BE2C (cell line): ENCODE measurements at places on chromosomes 3 and 15.

DNA sequence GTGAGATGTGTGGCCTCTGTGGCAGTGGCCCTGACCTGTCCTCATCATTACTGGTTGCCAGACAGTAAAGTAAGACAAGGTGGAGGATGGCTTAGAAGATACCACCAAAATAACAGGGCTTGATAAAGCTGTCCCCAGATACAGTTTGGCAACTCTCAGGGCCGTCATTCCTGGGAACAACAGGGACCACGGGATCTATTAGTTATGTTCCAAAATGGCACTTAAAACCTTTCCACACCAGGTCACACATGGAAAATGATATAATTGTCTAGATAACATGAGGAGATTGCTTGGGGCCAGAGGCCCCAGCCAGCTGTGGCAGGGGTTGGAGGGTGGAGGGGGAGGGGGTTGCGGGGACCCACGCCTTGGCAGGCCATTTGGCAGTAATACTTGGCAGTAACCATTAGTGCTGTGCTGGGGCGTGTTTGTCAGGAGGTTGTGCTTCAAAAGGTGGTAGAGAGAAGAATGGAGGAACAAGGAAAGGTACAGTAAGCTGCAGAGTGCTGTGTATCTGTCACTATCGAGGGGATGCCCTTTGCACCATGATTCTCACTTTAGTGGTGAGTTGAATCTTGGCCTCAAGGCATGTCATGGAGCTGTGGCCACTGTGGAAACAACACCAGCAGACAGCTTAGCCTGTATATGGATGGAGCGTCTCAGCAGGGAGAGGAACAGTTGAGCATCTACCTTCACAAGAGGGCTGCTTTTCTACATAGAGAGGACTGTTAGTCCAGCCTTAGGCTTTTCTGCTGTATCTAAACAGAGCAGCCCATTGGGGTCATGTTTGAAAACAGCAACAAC is 14.0 kb downstream of the PLCL2 start:
- peak; percentile 64 for DNase-seq

GRCh38 chr3:158727206-158728060 is 4.8 kb downstream of the RARRES1 start:
- DNase-seq = peak; percentile 47

DNA sequence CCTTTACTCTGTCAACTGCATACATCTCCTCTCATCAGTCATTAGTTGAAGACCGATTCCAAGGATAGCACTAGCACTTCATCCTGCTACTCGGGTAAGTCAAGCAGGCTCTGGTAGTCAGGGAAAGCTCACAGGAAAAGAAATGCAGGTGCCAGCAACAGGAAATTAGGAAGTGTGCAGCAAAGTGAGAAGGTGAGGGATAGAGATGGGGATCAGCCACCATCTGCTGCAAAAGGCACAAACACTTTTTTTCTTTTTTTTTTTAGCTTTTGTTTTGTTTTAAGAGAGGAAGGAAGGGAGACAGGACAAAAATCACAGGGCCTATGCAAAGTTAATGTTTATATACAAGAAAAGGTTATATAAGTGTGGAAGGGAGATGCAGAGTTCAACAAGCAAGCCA is 9.0 kb upstream of the BTLA start:
- no peak for DNase-seq

DNA sequence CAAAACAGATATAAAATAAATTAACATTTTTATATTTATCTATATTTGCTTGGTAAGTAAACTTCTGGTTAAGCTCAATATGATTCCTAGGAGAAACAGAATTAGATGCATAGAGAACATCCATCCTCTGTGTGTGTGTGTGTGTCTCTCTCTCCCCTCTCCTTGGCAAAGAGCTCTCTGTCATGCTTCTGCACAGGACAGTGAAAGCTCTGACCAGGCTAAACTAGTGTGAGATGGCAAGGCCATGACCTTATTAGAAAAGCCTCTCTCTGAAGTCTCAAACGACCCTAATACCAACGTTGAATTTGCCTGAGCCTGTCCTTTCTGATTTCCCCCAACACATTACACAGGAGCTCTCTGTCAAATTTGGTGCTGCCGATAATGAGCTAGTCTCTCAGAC is 746.0 kb downstream of the VGLL3 start:
- DNase-seq = no peak

- DNase-seq = no peak
Observed at GRCh38 chr3:149186721-149187120, 34.9 kb downstream of the CP start.

DNA sequence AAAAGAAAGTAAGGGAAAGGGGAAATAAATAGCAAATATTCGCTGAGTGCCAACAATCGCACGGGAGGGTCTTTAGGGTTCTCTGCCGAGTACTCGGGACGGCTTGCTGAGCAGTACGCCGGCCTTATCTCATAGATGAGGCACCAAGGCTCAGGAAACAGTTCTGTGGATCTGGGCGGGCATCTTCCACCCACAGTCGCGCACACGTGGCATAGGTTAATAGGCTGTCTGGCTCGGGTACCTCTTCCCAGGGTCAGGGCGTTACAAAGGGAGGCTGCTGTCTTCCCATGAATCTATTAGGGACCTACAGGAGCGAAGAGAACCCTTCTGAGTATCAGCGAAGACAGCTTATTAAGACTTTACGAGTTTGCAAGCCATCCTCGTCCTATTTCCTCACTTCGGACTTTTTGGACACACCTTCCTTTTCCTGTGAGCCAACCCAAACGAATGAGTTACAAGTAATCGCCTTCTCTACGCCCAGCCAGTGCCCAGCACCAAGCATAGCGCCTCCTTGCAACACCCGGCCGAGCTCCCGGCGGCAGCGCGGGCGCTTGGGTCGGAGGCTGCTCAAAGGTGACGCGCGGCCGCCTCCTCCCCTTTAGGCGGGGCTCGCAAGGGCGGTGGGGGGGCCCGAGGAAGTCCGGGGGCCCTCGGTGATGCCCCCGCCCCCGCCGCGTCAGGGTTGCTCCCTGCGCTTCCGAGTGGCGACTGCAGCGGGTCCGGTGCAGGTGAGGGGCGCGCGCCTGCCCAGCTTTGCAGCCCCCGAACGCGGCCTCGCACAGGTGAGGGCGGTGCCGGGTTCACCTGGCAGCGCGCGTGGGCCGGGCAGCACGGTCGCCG is at the start of gene MCTP2:
Gene MCTP2, plus strand, starts transcription at position 679 of the 840 bp plus-strand sequence. CDS start 66,705 bp downstream, outside the sequence.
- DNase-seq = peak; percentile 52
